CD4-positive, alpha-beta T cell treated with Interleukin-17A for 1 hour (primary cell): ENCODE measurements at places on chromosomes 4 and X.

DNA sequence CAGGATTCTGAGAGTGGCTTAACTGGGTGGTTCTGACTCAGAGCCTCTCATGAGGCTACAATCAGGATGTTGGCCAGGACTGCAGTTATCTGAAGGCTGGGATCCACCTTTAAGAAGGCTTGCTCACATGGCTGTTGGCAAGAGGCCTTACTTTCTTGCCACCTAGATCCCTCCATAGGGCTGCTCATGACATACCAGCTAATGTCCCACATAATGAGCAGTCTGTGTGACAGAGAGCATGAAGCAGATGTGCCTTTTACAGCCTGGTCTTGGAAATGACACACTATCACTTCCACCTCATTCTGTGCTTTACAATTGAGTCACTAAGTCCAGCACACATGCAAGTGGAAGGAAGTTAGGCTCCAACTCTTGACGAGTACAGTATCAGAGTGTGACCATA lies 4.3 kb upstream of the RBM3 start:
- DNase-seq: no peak

GRCh38 chr4:41379230-41379629 lies 122.5 kb downstream of the UCHL1 start:
- no peak for DNase-seq

GRCh38 chr4:55184600-55185523 lies 59.5 kb upstream of the KDR start:
- peak; percentile 24 for DNase-seq

- no peak for DNase-seq
These were observed 35.2 kb downstream of the NYX start for GRCh38 chrX:41482154-41482850.

DNA sequence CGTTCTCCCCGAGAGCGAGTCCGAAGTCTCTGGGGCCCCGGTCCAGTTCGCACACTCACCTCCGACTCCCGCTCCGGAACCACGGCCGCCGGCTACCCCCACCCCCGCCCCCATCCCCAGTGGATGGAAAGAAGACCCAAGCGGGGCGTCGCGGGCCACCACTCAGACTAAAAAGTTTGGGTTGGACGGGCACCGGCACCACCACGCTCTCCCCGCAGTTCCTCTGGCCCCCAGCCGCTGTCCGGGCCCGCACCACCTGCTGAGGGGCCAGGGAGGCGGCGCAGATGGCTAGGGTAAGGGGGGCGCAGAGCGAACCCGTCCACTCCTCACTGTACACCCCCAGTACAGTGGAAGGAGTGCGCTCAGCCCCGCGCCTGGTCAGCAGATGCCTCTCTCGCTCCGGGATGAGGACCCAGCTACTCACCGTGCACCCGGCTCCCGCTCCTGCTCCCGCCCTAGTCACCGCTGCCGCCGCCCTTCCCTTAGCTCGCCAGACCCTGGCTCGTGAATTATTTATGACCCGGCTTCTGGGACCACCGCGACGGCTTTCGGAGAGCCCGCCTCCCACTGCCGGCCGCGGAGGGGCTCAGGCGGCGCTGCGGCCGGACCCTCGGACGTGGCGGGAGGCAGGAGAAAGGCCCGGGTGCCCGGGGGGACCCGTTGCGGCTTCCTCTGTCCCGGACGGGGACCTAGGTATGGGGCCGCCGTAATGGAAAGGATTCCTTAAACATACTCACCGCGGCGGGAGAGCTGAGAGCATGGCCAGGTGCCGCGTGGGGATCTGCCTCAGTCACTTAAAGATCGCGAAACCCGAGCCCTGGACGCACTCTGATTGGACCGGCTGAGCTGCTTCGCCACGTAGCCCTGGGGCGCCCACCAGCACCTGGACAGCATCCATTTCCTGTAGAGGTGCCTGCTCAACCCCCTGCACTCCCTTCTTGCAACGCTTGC lies at the start of gene PROM1:
TSS of gene PROM1 (minus strand) at position 783 of the 951 bp plus-strand sequence. CDS start 8,117 bp downstream, outside the sequence.
- no peak for DNase-seq

DNA sequence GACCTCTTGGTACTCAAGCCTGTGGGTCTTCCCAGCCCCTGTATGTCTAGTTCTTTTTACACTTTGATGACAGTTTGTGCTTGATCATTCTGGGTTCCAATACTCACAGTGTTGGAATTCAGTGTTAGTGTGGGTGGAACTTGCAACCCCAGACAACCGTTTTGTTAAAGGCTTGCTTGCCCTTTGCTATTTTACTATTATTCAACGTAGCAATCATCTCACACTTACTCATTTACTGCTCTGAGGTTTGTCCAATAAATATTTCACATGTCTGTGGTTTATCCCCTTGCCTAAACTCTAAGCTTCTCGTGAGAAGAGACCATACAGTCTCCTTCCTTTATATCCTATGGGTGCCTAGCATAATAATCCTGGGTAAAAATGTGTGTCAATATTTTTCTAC lies 15.3 kb downstream of the CCNG2 start:
- DNase-seq: no peak

DNA sequence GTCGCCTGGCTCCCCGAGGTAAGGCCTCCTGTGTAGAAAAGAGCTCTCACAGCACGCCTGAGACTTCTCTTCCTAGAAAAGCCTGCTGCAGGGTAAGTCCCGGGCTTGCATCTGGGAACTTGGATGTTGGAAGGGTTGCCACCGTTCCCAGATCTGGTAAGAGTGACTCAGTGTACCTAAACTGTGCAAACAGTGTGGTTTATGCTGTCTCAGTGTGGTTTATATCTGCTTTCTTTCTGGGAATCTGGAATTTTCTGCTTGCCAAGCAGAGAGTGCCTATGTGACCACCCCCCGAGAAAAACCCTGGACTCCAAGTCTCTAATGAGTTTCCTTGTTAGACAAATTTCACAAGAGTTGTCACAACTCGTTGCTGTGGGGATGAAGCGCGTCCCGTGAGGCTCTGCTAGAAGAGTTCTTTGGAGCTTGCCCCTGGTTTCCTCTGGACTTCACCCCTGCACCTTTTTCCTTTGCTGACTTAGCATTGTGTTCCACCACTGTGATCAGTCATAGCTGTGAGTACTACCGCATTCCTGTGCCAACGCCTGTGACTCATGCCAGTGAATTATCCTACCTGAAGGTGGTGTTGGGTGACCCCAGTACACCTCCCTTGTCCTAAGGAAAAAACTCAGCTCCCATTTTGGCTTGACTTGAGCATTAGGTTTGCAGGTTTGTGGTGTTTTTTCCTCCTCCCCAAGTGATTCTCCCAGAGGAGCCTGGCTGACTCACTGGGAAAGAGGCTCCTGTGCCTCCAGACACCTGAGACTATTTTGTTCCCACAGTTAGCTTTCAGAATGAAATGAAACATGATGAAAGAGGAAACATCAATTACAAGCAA lies 14.5 kb downstream of the SLC2A9 start:
- DNase-seq: no peak

GRCh38 chr4:9832640-9833039 lies 51.2 kb downstream of the DRD5 start:
- no peak for DNase-seq

GRCh38 chr4:177737387-177737940 lies 295.2 kb upstream of the AGA start:
- no peak for DNase-seq

- DNase-seq: no peak
These were observed 132.9 kb downstream of the NKX6-1 start for GRCh38 chr4:84366161-84366560.

- no peak for DNase-seq
These were observed 23.3 kb downstream of the MECP2 start for GRCh38 chrX:154074199-154074598.

GRCh38 chr4:161160718-161161117 lies 1003.1 kb downstream of the FSTL5 start:
- no peak for DNase-seq

- no peak for DNase-seq
These were observed 70.5 kb upstream of the KIT start for GRCh38 chr4:54587107-54587891.

DNA sequence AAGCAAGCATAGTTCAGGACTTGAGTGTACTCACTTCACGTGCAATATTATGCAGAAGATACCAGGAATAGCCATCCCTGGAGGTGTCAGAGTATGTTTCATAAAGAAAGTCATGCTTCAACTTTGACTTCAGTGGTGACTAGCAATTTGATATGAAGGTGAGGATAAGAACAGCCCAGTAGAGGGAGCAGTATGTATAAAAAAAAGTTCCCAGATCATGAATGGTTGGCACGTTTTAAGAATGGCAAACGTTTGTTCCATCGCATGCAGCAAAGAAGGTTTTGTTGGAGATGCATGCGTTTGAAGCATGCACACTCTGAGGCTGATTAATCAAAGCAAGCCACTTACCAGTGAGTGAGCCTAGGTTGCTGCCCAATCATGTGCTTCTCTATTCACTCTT lies 33.5 kb upstream of the SLITRK4 start:
- DNase-seq: no peak

GRCh38 chr4:13522282-13523104 lies 21.8 kb downstream of the NKX3-2 start:
- no peak for DNase-seq

DNA sequence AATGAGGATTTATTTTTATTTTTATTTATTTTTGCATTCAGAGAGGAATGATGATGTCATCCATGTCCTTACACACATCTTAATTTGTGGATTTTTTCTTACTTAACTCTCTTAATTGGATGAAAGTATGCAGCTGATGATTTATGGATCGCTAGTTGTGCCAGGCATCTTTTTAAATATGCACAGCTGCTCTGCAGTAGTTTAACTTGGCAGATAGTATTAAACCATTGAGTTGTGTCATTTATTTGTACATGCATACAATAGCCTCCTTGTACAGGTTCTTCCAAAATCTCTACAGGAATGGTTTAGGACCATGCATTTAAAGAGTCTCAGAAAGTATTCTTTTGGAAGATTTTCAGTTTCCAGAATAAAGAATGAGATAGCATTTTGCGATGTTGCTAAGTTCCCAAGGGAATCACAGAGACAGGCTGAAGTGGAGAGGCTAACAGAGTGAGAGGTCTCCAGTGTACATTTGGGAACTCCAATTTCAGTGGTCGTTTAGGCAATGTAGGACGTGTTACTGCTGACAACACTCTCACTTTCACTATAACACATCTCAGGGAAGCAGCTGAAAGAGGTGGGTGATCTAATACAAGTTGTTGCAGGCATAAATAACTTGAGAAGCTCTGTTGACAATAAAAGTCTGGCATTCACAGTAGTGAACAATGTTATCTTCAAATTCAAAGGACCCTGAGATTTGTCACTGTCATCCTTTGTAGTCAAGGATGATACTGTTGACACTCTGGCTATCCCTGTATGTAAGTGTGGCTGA lies 49.9 kb upstream of the SCRG1 start:
- DNase-seq: no peak
